Stimulated activated CD4-positive, alpha-beta T cell treated with anti-CD3 and anti-CD28 coated beads, Interleukin-1b, Interleukin-23, amount 100 ng/mL, for 1 hour (primary cell): ENCODE measurements at places on chromosomes 6 and 20.

GRCh38 chr20:59173938-59174491 is 10.4 kb downstream of the ZNF831 start:
- DNase-seq = no peak

- DNase-seq = no peak
Measured at GRCh38 chr6:13239530-13240455, 88.5 kb downstream of the TBC1D7 start.

DNA sequence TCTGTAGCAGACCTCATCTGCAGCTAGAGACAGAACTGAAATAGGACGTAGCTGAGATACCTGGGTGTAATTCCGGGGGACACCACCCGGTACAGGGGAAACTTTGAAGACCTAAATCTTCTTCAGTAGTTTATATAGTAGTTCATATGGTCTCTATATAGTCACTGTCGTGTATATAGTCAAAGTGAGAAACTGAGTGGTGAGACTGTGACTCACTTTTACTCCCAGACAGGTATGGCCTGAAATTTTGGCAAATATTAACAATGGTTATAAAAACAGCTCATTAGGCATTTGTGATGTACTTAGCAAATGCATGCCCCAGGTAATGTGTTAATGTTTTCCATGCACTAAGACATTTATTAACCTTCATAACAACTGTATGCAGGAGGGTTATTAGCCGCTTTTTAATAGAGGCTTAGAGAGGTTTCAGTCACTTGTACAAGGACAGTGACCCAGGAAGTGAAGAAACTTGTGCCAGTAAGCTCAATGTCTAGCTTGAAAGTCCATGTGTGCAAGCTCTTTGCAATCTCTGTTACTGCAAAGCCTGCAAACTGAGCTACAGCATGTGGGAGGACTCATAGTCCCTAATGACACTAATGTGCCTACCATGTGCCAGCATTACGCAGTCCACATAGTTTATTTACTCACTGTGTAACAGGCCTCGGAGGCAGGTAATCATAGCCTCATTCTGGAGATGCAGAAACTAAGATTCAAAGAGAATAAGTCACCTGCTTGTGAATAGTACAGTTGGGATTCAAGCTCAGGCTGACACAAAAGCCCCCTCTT is 165.4 kb upstream of the CHD6 start:
- DNase-seq = no peak

GRCh38 chr6:127567476-127567875 is 9.5 kb upstream of the C6orf58 start:
- DNase-seq = no peak

DNA sequence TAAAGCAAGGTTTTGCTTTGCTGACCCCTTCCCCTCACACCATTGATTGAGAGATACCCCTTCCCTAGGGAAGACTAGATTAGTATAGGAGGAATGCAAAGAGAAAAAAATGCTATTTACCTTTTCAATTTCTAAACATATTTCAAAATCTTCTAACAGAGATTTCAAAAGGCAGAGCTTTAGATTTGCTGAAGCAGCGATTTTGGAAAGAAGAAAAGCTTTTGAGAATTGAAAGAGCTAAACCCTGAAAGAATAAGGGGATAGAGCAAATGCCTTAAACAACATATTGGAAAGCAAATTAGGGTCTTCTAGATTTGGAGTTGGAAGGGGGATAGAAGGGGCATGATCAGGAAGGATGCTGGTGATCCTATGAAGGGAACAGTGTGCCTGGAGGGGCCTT is 46.5 kb upstream of the KLHL31 start:
- DNase-seq = no peak

DNA sequence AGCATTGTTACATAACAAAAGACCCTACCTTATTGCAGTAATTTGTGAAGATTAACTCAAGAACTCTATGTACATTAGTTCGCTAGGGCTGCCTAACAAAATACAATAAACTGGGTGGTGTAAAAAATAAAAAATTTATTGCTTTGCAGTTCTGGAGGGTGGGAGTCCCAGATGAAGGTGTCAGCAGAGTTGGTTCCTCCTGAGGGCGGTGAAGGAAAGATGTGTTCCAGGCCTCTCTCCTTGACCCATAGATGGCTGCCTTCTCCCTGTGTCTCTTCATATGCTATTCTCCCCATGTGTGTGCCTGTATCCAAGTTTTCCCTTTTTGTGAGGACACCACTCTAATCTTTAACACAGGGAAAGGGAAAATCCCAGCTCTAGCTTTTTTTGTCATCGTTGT is 305 bp upstream of the VNN1 start:
- no peak for DNase-seq

GRCh38 chr6:111888928-111889695 is 15.9 kb upstream of the FYN start:
- DNase-seq = no peak

- no peak for DNase-seq
Measured at GRCh38 chr6:95087394-95088097, 489.8 kb upstream of the MANEA start.

GRCh38 chr20:25324412-25324811 is 66.2 kb downstream of the ABHD12 start:
- DNase-seq = no peak

- no peak for DNase-seq
Measured at GRCh38 chr6:97029552-97029951, 105.0 kb downstream of the KLHL32 start.

DNA sequence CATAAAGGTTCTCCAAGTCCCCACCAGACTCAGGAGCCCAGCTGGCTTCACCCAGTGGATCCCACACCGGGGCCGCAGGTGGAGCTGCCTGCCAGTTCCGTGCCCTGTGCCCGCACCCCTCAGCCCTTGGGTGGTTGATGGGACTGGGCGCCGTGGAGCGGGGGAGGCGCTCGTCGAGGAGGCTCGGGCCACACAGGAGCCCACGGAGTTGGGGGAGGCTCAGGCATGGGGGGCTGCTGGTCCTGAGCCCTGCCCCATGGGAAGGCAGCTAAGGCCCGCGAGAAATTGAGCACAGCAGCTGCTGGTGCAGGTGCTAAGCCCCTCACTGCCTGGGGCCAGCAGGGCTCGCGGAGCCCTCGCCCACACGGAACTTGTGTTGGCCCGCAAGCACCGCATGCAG is 234.4 kb upstream of the HSF2 start:
- DNase-seq = no peak
